ENCODE measurements at places on chromosomes 6 and 20.

- H3K4me3 ChIP-seq: no peak overlapping the region
- DNase-seq: no peak
- peaks cover 19% of the 10 kb centered on the region for H3K4me1 ChIP-seq
These were observed 28.0 kb upstream of the ZNF217 start for GRCh38 chr20:53621482-53622246.

GRCh38 chr6:133240511-133241085, 559 bp upstream of the EYA4 start:
- H3K27me3 ChIP-seq: peaks cover 34% of the 10 kb centered on the region
- H3K36me3 ChIP-seq: no peaks in the 10 kb centered on the region

DNA sequence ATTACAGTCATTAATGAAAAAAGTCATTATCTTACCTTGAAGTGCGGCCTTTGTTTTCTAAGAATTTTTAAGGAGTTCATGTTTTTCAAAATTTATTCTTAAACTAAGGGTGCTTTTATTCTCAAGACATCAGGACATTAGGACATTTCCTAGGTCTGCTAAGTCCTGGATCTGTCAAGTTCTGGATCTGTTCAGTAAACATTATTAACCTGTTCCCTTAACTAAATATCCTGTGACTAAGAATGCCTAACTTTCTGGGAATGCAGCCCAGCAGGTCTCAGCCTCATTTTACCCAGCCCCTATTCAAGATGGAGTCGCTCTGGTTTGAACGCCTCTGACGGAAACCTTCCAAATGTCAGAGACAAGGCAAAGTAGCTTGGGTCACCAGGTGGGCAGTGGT, 302.6 kb downstream of the SYNE1 start:
- no peak overlapping the region for H3K4me3 ChIP-seq
- no peak for DNase-seq
- H3K4me1 ChIP-seq: peaks cover 2% of the 10 kb centered on the region

DNA sequence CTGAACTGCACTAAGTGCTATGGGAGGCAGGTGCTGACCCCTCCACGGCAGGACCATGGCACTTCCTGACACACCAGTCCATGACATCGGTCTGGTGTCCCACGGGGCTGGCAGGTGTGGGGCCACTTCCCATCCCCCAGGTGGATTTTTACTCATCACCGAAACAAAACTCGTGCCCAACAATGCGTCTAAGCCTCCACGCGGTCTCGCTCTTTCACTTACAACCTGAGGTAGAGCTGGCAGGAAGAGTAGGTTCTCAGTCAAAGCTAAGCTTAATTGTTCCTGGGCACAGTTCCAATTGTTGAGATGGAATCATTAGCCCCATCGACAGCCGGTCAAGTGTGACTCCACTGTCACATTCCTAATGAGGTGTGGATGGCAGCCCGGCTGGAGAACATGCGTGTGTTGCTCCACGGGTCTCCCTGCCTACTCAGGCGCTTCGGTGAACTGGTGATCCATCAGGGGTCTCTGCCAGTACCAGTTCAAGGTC, 125.7 kb downstream of the SLC23A2 start:
- peaks cover 13% of the 10 kb centered on the region for H3K4me1 ChIP-seq
- no peak overlapping the region for H3K27ac ChIP-seq
- H3K27me3 ChIP-seq: peaks cover 9% of the 10 kb centered on the region
- H3K36me3 ChIP-seq: peaks cover 8% of the 10 kb centered on the region
- DNase-seq: no peak
- no peak overlapping the region for H3K4me3 ChIP-seq

GRCh38 chr6:75689576-75689975, 59.5 kb upstream of the MYO6 start:
- H3K27ac ChIP-seq: no peak overlapping the region
- no peak overlapping the region for H3K4me3 ChIP-seq

GRCh38 chr20:905396-905961, 10.7 kb downstream of the ANGPT4 start:
- peaks cover 15% of the 10 kb centered on the region for H3K4me1 ChIP-seq
- H3K4me3 ChIP-seq: no peak overlapping the region
- DNase-seq: no peak
- H3K27ac ChIP-seq: no peak overlapping the region
- H3K27me3 ChIP-seq: peaks cover 10% of the 10 kb centered on the region
- H3K36me3 ChIP-seq: no peaks in the 10 kb centered on the region

- H3K4me3 ChIP-seq: no peak overlapping the region
- peak overlapping the region; percentile 2 for H3K27ac ChIP-seq
- no peak for DNase-seq
- peaks cover 26% of the 10 kb centered on the region for H3K4me1 ChIP-seq
- peaks cover 6% of the 10 kb centered on the region for H3K27me3 ChIP-seq
These were observed 153.0 kb downstream of the BCAS1 start for GRCh38 chr20:53917145-53918019.

DNA sequence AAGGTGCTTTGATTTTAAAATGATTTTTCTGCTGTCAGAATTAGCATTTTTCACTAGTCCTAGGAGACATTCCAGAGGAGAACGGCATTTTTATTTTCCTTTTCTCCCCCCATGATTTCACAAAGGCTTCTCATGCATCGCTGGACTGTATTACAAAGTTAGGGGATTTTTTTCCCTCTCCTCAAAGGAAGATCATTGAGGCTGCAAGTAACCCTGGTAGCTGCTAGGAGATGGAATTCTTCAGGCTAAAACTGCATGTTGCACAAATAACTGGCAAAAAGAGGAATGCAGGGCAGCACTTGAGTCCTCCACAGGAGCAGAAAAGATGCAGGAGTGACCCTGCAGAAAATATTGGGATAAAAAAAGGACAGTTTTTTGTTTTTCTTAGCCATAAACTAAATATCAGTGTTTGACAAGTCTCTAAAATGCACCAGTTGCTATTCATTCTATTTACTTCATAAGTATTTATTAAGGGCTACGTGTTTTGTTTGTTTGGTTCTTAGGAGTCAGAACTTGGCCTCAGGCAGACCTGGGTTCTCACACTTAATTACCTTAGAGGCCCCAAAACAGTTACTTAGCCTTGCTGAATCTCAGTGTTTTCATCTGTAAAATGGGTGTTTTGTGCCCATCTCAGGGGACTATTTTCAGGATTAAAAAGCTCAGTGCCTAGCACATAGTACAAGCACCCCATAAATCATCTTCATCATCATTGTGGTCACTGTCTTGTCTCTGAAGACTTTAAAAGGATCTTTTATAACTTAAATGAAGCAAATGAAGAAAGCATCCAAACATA, 144.5 kb upstream of the ID4 start:
- no peaks in the 10 kb centered on the region for H3K27me3 ChIP-seq
- H3K4me3 ChIP-seq: peak overlapping the region; percentile 47
- H3K36me3 ChIP-seq: no peaks in the 10 kb centered on the region
- peaks cover 5% of the 10 kb centered on the region for H3K4me1 ChIP-seq

GRCh38 chr6:160408528-160408927, 60.4 kb downstream of the SLC22A3 start:
- H3K4me1 ChIP-seq: no peaks in the 10 kb centered on the region
- H3K36me3 ChIP-seq: no peaks in the 10 kb centered on the region
- DNase-seq: no peak
- H3K27ac ChIP-seq: no peak overlapping the region
- H3K27me3 ChIP-seq: no peaks in the 10 kb centered on the region
- no peak overlapping the region for H3K4me3 ChIP-seq

GRCh38 chr6:3859878-3860552, 10.8 kb downstream of the FAM50B start:
- no peaks in the 10 kb centered on the region for H3K27me3 ChIP-seq
- H3K4me3 ChIP-seq: no peak overlapping the region
- DNase-seq: no peak
- H3K27ac ChIP-seq: no peak overlapping the region
- H3K36me3 ChIP-seq: peaks cover 12% of the 10 kb centered on the region

DNA sequence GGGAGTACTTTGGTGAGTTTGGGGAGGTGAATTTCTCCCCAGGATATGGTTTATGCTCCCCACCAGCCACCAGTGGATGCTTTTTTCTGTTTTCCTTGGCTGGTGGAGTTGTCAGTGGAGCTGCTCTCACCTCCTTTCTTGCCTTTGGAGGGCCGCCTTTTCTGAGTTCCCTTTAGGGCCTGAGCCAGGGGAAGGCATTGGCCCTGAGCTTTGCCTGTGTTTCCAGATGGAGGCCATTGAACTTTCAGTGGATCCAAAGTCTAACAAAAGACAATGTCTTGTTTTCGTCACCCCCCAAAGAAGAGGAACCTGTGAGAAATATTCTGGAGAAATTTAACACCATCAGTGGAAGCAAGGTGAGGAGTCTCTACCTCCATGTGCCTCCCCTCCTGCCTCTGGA, 4.4 kb upstream of the TMEM14A start:
- H3K4me1 ChIP-seq: peaks cover 5% of the 10 kb centered on the region
- H3K4me3 ChIP-seq: peak overlapping the region; percentile 48
- H3K27me3 ChIP-seq: peaks cover under 1% of the 10 kb centered on the region
- H3K27ac ChIP-seq: no peak overlapping the region

GRCh38 chr6:96110878-96111277, 95.1 kb downstream of the FUT9 start:
- no peak for DNase-seq
- no peaks in the 10 kb centered on the region for H3K4me1 ChIP-seq
- no peaks in the 10 kb centered on the region for H3K27me3 ChIP-seq
- H3K27ac ChIP-seq: no peak overlapping the region
- H3K4me3 ChIP-seq: no peak overlapping the region
- H3K36me3 ChIP-seq: no peaks in the 10 kb centered on the region

DNA sequence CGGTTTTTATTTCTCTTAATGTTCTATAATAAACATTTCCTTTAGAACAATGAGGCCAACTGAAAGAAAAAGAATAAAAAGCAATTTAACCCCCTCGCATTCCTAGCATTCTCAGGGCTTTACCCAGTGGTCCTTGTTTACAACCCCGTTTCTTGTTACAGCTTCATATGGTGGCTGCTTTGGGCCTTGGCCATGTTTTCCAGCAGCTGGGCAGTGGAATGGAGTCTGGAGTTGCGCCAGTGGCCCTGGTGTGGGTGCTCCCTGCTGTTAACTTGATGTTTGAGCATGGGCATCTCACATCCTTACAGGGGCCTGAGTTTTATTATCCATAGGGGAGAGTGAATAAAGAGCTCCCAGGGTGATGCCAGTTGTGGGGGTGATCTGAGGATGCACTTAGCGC, 18.8 kb downstream of the EFCAB8 start:
- H3K27ac ChIP-seq: no peak overlapping the region
- peaks cover 3% of the 10 kb centered on the region for H3K4me1 ChIP-seq
- H3K4me3 ChIP-seq: no peak overlapping the region
- DNase-seq: no peak

All from glutamatergic neuron (in vitro differentiated cells).